ENCODE measurements at places on chromosomes 12 and 14. TPM values are rescaled to one million over a fixed set of nuclear protein-coding genes. Genes with fewer than 3 reads are reported as not detected.
A peak's percentile ranks its signal among the peaks of the same experiment; 100 is the strongest.

ARHGEF25 gene
- 0.37 TPM for total RNA-seq

DNA sequence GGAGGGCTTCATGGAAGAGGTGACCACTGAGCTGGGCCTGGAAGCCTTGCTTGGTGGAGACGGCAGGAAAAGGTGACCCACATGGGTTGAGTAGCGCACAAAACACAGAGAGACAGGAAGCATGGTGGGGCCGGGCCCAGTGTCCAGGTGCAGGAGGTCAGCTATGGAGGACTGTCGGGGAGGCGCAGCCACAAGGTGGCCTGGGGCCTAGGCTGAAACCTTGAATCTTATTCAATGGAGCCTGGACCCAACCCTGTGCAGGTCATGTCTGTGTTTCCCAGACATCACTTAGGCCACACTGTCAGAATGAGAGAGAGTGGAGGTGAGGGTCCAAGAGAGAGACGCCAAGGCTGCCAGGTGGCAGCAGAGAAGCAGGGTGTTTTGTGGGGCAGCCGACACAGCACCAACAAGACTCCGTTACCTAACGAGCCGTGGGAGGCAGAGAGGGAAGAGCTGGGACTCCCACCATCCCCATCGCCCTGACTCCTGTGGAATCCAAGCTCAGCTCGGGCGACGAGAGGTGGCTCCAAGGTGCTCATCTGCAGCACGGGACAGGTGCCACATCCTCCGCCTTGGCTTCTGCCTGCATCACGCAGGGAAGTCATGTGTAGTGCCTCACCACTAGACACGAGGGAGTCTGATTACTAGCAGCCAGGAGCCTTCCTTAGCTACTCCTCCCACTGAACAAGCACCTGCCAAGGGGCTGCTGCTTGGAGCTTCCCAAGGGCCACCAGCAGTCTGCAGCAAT, 38.7 kb downstream of the DEGS2 start:
- DNase-seq, result no peak
- H3K4me1 ChIP-seq, result peaks cover 12% of the 10 kb centered on the region
- peaks cover 76% of the 10 kb centered on the region for H3K36me3 ChIP-seq
- no peak overlapping the region for H3K4me3 ChIP-seq

NANOG gene
- total RNA-seq, result not detected

CCDC196 gene
- total RNA-seq, result not detected

DNA sequence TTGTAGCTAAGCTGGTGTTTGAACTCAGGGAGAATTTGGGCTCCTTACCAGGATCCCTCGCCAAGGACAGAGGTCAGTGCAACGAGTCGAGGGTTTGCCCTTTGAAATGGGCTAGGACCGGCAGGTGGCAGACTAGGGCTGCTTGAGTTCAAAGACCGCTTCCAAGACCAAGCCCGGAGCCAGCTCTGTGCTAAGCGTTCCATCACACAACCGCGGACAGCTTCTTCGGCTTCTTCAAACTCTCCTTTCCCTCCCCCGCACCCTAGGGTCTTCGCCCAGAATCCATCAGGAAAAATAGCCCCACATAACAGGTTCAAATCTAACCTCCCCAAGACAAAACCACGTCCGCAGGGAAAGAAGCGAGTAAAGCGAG, 705 bp upstream of the FLVCR2 start:
- H3K27ac ChIP-seq, result no peak overlapping the region
- H3K36me3 ChIP-seq, result no peaks in the 10 kb centered on the region
- peaks cover 5% of the 10 kb centered on the region for H3K27me3 ChIP-seq
- H3K4me1 ChIP-seq, result peaks cover 18% of the 10 kb centered on the region

DNA sequence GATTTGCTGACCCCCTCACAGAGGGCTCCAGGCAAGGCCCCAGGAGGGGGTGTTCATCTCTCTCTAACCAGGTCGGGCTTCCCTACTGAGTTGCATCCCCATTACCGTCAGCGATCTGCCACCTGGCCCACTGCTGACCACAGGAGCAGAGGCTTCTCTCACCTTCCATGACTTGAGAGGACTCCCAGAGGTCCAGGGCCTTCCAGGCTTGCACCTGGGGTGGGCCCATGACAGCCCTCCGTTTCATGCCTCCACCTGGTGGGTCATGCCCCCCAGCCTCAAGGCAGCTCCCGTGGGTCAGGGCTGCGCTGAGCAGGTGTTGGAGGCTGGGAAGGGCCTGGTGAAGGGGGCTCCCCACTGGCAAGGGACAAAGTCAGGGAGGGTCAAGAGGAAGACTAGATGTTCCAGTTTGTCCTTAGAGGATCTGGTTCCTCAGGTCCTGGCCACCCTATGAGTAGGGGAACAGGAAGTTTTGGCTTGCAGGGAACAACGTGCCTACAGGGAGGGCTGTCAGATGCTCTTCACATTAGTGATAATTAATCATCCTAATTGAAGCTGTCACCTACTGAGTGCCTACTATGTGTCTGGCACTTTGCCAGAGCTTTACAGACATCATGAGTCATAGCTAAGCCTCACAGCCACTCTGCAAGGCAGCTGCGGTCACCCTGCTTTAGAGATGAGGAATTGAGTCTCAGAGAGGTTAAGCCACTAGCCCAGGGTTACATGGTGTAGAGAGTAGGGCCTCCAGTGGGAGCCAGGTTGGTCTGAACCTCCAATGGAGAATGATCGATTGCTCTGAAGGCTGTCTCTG, 13.8 kb downstream of the NFKBIA start:
- H3K27me3 ChIP-seq, result no peaks in the 10 kb centered on the region
- H3K4me1 ChIP-seq, result peaks cover 8% of the 10 kb centered on the region
- H3K4me3 ChIP-seq, result no peak overlapping the region
- H3K36me3 ChIP-seq, result no peaks in the 10 kb centered on the region
- H3K27ac ChIP-seq, result peak overlapping the region; percentile 30
- DNase-seq, result no peak

Data from activated CD8-positive, alpha-beta T cell treated with anti-CD3 and anti-CD28 coated beads, Interleukin-2, amount 10 ng/mL, durations not matched to agents 7 days and 5 days (primary cell).